NT2/D1 (cell line): ENCODE measurements at places on chromosomes 5 and 9.

DNA sequence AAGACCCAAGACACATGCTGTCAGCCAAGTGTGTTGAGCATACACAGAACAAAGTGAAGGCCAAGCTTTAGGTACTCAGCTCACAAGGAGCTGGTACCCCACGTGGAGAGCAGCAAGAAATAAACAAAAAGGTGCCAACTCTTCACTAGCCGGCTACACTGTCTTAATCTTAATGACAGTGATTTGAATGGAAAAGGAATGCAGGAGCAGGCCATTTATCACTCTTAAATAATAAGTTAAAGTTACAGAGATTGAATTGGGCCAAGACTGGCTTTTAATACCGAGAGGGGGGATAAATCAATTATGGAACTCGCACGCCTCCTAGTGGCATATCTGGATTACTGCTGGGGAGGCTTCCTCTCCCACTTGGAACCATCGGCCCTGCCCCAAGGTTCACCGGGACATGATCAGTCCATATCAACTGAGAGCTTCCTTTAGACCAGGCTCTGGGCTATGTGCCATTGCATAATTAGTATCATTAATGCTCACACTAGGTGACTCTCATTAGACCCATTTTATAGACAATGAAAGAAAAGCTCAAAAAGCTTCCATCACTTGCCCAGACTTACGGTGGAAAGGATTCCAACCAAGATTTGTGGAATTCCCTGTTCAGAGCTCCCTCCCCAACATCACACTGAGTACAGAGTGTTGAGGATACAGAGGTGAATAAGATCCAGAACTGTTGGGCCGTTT, 94.0 kb downstream of the ACTL7B start:
- DNase-seq, result peak; percentile 44

DNA sequence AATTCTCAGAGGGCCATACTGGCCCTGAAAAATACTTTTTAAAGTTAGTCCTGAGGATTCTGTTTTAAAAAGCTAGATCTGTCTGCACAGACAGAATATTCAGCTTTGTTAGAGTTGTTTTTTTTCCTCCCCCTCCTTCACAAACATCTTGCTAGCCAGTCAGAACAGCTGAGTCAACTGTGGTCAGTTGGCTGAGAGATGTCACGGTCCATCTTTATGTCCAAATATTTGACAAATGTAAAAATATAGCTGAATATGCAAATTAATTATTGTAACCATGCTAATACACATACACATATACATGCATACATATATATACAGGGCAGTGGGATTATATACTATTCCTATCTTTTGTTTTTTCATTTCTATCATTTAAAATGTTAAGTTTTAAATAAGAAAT, 33.9 kb downstream of the UNC13B start:
- no peak for DNase-seq

DNA sequence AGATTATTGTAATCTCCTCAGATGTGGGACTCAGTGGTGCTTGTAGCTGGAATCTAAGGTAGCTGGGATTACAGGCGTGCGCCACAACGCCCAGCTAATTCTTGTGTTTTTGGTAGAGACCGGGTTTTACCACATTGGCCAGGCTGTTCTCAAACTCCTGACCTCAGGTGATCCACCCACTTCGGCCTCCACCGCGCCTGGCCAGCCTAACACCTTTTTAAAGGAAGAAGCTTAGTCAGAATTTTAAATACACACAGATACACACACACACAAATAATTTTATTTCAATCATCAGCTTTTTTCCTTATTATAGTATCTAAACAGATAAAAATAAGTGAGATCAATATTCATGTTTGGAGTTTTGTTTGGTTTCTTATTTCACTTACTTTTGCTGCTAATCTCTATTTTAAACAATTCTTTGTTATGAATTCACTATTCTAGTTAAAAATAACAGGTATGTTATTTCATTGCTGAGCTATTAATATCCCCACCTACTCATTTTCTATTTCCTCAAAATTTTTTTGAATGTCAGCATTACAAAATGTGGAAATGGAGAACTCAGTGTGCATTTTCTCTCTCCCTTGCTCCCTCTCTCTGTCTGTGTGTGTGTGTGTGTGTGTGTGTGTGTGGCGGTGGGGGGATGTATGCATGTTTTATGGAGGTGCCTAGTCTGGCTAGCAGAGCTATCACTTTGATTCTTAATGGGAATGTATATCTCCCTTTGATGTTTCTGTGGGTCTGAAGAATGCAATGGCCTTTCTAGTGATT, 960.6 kb upstream of the DMAC1 start:
- DNase-seq, result no peak

DNA sequence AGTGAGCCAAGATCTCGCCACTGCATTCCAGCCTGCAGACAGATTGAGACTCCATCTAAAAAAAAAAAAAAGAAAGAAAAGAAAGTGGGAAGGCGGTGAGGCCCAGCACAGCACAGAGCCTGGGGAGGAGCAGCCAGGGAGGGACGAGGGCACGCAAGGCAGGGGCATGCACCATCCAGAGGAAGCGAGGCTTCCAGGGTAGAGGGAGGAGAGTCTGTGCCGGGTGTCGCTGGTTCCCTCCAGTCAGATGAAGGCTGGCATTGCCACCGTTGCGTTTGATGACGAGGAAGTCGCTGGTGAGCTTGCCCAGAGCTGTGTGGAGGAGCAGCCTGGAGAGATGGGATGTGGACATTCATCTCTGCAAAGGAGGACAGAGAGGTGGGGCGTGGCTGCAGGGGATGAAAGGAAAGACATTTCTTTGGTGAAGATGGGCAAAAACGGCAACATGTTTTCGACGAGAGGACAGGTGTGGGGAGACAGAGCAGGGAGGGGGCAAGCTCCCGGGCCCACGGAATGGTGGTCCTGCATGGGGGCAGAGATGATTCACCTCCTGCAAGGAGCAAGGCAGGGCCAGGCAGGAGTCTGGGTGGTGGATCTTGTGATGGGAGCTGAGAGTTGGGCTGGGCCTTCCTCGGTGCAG, 18.6 kb upstream of the OLFM1 start:
- no peak for DNase-seq

DNA sequence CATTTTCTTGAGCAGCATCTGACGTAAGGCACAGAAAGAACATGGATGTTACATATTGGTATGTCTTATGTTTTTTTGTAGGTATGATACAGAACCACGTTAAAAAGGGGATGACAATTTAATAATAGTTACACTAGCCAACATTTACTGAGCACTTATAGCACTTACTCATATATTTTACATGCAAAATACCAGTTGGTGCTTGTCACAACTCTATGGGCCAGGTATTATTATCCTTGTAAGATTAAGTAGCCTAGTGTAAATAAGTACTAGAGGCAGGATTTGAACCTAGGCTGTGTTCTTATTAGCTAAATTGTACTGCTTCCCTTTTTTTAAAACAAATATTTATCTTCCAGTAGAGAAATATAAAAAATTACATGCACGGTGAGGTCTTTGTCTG, 83.5 kb downstream of the RANBP17 start:
- DNase-seq, result no peak

DNA sequence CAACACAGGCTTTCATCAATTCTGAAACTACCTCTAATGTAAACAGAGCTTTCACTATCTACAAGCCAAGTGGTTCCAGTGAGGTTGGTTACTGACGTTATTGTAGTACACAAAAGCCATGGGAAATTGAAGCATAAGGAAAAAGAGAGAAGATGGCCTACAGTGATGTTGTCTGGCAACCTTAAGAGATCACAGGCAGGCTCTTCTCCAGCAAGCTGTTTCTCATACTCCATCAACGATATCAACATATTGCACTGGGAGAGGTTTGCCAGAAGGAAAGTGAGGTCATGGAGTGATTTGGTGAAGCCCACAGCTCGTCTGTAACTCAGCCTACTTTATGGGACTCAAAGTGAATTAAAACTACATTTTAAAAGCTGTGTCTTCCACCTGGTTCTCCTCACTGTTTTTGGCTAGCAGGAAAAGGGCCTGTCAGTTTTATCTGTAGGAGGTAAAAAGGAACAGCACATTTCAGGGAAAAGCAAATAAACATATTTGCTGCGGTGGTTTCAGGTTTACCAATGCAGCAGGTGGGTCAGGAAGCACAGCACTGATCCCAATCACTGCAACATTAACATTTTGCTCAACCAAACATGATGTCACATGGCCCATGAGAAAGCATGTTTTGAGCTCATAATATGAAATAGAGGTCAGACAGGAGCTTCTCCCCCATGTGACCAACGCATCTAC, 72.9 kb downstream of the ARSB start:
- no peak for DNase-seq

GRCh38 chr9:121499427-121500164, at the start of gene GGTA1:
Gene GGTA1 (minus strand): TSS chr9:121499844. CDS start chr9:121467922, 31,922 bp downstream.
- no peak for DNase-seq

- no peak for DNase-seq
Measured at GRCh38 chr5:138564242-138564641, 11.0 kb downstream of the HSPA9 start.

GRCh38 chr9:27460226-27461023, 63.7 kb upstream of the IFNK start:
- DNase-seq, result no peak

- DNase-seq, result no peak
Measured at GRCh38 chr5:149679876-149680809, 50.0 kb upstream of the PPARGC1B start.

GRCh38 chr5:142671801-142672200, 14.1 kb downstream of the FGF1 start:
- DNase-seq, result no peak

DNA sequence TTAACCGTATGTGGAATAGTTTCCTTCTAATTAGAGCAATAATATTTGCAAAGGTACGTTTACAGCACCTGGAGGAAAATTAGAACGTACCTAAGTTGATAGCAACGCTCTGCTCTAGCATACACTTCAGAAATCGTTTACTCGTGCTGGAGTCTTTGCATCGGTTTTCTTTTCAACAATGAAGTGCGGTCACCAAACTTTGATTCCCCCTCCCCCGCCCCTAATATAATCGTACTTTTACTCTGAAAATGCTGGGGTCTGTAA, 506 bp downstream of the ADAMTS19 start:
- DNase-seq, result no peak

GRCh38 chr9:27539479-27540441, 10.1 kb upstream of the MOB3B start:
- no peak for DNase-seq

DNA sequence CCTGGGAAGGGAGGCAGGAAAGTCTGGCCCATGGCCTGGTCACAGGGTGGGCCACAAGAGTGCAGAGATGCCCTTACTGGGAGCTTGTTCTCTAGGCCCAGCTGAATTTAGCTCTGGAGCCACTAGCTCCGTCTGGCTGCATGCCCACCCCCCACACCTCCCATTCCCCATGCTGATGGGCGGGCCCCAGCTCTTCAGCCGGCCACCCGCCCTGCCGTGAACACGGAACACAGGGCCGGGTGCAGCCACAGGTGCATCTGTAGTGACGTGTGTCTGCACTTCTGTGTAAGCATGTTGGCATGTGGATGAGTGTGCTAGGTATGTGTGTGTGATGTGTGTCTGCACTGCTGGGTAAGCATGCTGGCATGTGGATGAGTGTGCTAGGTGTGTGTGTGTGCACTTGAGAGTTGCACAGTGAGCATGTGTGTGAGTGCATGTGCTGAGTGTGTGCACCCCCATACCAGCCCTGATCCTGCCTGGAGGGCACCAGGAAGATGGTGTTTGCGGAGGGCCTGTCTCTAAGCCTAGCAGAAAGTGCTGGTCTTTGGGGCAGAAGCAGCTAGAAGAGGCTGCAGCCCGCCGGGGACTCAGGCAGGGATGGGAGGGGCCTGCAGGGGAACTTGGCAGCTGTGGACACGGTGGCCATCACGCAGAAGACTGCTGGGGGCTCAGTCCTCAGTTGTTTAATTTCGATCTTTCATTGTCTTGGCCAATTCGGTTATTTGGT, 136.4 kb downstream of the CACNA1B start:
- no peak for DNase-seq

- DNase-seq, result no peak
Measured at GRCh38 chr9:86257391-86257790, 2.1 kb downstream of the C9orf153 start.

GRCh38 chr5:7541898-7542297, 146.0 kb downstream of the ADCY2 start:
- DNase-seq, result no peak

- DNase-seq, result no peak
Measured at GRCh38 chr9:89489548-89490530, 8.1 kb downstream of the SEMA4D start.

DNA sequence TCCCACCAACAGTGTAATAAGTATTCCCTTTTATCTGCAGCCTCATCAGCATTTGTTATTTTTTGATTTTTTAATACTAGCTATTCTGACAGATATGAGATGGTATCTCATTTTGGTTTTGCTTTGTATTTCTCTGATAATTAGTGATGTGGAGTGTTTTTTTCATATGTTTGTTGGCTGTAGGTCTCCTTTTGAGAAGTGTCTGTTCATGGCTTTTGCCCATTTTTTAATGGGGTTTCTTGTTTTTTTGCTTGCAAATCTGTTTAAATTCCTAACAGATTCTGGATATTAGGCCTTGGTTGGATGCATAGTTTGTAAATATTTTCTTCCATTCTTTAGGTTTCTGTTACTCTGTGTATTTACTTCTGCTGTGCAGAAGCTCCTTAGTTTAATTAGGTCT, 445.4 kb upstream of the DAB2 start:
- DNase-seq, result no peak

- no peak for DNase-seq
Measured at GRCh38 chr5:118174671-118175070, 813.7 kb downstream of the DTWD2 start.

DNA sequence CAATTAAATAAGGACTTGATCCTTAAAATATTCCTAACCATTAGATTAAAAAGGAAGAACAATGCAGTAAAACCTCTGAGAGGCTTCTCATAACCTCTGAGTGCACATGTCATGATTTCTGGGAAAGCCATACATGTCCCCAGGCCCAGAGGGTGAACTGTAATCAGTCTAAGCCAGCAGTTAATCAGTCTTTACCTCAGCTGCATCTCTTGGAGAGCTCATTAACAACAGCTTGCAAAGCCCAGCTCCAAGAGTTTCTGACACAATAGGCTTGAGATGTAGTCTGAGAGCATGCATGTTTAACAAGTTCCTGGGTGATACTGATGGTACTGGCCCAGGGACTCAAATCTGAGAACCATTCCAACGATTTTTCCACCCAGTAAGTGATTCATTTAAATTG, 392.1 kb downstream of the DNAH5 start:
- DNase-seq, result no peak

DNA sequence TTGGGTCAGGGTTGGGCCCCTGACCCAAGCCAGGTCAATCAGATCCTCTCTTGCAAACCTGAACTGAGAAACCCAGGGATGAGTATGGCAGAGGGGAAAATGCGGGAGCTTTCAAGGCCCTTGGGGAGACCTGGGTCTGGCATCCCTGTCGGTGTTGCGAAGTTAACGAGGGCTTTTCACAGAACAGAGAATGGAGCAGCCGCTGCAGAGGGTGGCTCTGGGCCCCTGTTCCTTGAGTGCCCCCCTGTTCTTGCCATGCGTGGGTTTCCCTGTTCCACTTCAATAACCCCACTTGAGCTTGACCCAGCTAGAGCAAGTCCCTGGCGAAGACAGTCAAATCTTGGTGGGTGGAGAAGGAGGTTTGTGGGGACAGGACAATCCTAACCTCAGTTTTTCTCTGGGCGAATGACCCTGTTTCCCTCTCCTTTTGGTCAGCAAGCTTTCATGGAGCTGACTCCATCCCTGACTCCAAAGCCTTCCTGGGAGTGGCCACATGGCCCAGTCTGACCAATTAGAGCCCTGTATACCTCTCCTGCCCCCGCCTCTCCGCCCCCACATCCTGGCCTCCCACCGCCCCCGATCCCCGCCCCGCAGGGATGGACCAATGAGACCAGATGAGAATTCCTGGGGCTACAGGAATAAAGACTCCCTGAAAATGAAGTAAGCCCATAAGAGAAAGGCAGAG, 2.9 kb upstream of the VDAC1 start:
- no peak for DNase-seq

- DNase-seq, result no peak
Measured at GRCh38 chr9:107348836-107349235, 65.8 kb downstream of the RAD23B start.

- no peak for DNase-seq
Measured at GRCh38 chr9:35035851-35036701, 36.3 kb downstream of the VCP start.
